ENCODE measurements at places on chromosomes 3 and 15.
A peak's percentile ranks its signal among the peaks of the same experiment; 100 is the strongest.

DNA sequence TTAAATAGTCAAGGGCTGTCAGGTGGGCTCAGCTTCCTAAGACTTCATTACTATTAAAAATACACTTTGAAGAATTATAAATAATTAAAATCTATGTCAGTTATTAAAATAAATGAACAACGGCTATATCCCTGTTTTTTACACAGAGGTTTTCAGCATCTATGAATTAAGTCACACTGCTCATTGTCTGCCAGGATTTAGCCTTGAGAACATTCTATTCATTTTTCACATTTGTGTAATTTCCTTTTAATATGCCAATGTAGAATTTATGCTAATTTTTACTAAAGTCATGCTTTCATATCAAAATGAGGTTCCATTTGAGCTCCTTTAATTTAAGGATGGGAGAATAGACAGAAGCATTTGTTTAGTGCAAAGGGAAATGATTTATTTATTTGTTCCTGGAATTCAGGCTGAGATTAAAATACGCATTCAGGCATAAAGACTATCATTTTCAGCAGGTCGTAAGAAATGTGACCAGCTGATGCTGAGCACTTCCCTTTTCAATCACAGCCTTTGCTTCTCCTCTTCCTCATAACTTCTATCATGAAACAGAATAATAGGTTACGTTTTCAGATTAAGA is 345.1 kb downstream of the MFSD1 start:
- no peak for DNase-seq

GRCh38 chr15:48090115-48090514 is 30.7 kb upstream of the SLC24A5 start:
- no peak for DNase-seq

GRCh38 chr3:142586803-142587406 is 8.4 kb upstream of the ATR start:
- peak; percentile 68 for DNase-seq

- DNase-seq: no peak
Measured at GRCh38 chr15:67019069-67019468, 46.3 kb upstream of the SMAD3 start.

DNA sequence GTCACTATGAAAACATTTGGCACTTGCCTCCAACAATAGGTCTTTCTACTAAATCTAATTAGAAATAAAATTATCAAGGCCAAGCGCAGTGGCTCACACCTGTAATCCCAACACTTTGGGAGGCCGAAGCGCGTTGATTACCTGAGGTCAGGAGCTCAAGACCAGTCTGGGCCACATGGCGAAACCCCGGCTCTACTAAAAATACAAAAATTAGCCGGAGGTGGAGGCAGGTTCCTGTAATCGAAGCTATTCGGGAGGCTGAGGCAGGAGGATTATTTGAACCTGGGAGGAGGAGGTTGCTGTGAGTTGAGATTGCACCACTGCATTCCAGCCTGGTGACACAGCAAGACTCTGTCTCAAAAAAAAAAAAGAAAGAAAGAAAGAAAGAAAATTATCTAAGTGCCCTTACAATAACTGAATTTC is 1.6 kb upstream of the PLD1 start:
- no peak for DNase-seq

GRCh38 chr15:79248183-79248582 is 34.3 kb upstream of the ANKRD34C start:
- DNase-seq: no peak

DNA sequence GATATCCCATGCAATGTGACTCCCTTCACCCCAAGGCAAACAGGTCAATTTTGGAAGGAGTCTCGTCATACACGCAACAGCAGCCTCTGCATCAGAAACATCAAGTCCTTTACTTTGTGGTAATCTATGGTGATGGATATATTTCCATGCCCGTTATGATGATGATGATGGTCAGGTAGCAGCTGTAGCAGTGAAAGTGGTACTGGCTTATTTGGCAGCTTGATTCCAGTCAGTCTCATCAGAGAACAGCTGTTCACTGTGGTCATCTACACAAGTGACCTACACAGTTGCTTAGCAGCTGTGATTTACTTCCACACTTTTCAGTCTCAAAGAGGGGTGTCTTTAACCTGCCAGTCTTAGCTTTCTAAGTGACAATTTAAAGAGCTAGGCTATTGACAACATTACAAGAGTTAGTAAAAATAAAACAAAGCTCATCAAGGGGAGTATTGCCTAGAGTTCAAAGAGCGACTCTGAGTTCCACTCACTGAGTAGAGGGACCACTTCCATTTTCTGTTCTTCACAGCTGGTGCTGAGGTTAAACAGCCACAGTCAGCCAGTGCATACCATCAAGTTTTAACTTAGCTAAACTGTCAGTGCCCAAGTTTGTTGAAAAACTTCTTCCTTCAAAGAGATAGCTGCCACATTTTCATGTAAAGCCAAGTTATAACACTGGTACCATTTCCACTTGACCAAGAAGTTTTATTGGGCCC is 587.4 kb upstream of the KCNMB2 start:
- DNase-seq: no peak

DNA sequence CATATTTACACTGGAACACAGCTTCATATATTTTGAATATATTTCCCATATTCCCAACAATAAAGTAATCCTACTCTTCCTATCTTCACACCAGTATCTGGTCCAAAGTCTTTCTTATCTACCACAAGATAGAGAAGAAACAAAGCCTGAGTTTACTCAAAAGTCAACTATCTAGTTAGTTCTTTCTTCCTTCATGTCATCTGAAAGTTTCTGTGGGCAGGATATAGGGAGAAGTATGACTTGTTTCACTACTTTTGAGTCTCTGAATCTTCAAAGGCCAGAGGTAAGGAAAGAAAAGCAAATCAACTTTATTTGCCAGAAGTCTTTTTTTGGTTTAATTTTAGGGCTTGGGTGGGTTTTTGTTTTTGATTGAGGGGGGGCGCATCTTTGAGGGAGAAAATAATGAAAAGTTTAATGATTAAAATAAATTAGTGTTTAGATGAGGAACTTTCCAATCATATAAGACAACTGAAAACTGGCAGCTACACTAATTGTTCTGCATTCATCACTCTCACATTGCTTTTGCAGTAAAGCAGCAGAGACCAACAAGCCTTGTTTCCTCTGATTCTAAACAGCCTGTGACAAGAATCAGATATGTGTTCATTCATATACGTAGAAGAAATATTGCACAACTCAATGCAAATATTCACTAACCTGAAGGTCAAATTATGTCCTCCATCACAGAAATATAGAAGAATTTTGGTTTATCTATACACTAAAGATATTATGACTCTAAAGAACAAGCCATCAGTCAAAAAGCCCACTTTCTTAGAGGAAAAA is 421.4 kb downstream of the SHQ1 start:
- no peak for DNase-seq

GRCh38 chr15:25721605-25721955 is 141.5 kb downstream of the ATP10A start:
- no peak for DNase-seq

GRCh38 chr3:10982782-10983181 is 9.8 kb upstream of the SLC6A1 start:
- no peak for DNase-seq

- no peak for DNase-seq
Measured at GRCh38 chr15:72358650-72359171, 17.1 kb downstream of the HEXA start.

- DNase-seq: no peak
Measured at GRCh38 chr15:65374821-65375401, 2.9 kb downstream of the IGDCC3 start.

GRCh38 chr3:64455351-64455750 is 230.1 kb upstream of the PRICKLE2 start:
- no peak for DNase-seq

- no peak for DNase-seq
Measured at GRCh38 chr3:141784531-141784930, 21.3 kb downstream of the GRK7 start.

DNA sequence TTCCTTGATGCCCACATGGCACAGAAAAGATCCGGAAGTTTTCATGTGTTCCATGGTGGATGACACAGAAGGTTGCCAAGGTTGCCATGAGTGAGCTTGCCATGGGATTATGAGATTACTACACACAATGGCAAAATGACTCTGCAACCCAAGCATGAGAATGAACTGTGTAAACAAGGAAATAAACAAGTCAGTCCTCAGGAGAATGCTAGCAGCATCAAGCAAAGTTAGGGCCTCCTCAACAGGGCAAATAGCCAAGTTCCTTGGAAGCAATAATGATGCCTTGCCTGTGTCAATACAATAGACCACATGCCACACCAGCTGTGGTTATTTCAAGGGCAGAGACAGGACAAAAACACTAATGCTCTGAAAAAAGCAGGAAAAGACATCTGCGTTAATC is 41.8 kb downstream of the AQR start:
- no peak for DNase-seq

GRCh38 chr15:56530157-56530556 is 65.2 kb upstream of the MNS1 start:
- DNase-seq: no peak

- DNase-seq: no peak
Measured at GRCh38 chr3:118692416-118692815, 342.2 kb downstream of the IGSF11 start.

- no peak for DNase-seq
Measured at GRCh38 chr3:125960066-125960424, 8.9 kb upstream of the ROPN1B start.

DNA sequence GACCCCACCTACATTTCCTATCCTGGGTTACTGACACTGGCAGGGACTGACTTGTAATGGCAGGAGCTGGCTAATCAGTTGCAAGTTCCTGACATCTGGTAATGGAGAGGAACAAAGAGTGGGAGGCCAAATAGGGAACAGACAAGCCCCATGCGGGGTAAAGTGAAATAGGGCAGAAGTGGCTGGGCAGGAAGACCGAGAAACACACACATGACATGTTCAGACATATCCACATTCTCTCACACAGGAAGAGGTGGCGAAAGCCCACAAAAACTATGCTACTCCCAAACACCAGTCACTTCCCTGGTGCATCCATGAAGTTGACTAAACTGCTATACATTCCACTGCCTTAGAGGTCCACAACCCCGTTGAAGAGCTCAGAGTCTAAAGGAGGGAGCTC is 394.1 kb upstream of the TBL1XR1 start:
- no peak for DNase-seq

- DNase-seq: no peak
Measured at GRCh38 chr15:79820820-79821219, 76.0 kb downstream of the MTHFS start.

DNA sequence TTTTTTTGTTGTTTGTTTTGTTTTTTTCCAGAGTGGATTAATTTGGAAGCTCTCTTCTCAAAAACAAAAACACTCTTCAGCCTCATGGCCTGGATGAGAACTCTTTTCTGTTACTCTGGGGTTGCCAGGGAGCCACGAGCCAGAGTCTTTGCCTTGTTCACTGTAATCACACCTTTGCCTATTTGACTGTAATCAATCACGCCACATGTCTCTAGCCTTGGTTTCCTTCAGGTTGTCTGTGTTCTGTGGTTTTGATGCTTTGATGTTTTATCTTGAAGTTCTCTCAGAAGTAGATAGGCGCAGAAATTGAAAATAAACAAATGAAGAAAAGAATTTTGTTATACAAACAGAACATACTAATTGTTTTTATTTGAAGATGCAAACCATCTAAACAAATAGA is 62.3 kb upstream of the IGF1R start:
- DNase-seq: no peak

DNA sequence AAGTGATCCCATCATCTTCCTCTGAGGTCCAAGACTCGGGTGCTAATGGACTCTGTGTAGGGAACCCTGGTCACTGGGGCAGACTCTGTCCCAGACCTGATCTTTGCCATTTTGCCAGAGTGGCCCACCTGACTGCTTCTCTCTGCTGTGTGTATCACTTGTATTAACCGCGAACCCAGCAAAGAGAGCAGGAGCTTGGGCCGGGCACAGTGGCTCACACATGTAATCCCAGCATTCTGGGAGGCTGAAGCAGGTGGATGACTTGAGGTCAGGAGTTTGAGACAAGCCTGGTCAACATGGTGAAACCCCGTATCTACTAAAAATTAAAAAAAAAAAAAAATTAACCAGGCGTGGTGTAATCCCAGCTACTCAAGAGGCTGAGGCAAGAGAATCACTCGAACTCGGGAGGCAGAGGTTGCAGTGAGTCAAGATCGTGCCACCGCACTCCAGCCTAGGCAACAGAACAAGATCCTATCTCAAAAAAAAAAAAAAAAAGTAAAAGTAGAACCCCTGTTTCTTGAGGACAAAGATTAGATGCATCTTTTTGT is 32.9 kb upstream of the CYP11A1 start:
- DNase-seq: no peak

DNA sequence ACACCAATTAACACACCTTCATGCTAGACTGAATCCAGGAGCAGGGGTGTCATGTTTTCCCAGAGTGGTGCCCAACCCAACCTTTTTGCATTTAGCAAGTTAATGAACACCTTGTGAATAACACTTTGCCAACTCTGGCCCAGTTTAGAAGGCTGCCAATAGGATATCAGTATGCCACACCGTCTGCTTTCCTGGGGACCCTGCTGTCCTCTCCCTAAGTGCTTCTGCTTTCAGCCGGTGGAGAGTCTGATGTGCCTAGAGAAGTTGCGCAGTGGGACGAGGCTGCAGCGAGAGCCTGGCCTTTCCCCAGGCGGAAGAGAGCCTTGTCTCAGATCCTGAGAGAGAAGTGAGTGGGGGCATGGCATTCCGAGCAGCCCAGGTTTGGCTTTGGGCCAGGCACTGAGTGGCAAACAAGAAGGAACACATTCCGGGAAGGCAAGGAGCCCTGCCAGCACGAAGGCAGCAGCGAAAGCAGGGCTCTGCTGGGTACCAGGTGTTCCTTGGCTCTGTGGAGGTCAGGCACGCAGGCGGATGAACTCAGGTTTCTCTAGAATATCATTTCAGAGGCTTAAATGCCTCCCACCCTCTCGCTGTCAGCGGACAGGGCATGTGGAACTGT is 36.9 kb downstream of the SENP8 start:
- DNase-seq: peak; percentile 37
